Sigmoid colon (tissue), 7 donors: ENCODE measurements at places on chromosomes 7 and 10. TPM values are rescaled to one million over a fixed set of nuclear protein-coding genes. Genes with fewer than 3 reads are reported as not detected.
A peak's percentile ranks its signal among the peaks of the same experiment; 100 is the strongest.

- no peak overlapping the region for H3K27ac ChIP-seq
- H3K4me1 ChIP-seq, result no peaks in the 10 kb centered on the region
- no peaks in the 10 kb centered on the region for H3K27me3 ChIP-seq
- no peak for DNase-seq
- H3K4me3 ChIP-seq, result no peak overlapping the region
Measured at GRCh38 chr10:51683031-51683691, 16.2 kb downstream of the CSTF2T start.

- DNase-seq, result no peak
- no peaks in the 10 kb centered on the region for H3K27me3 ChIP-seq
- no peak overlapping the region for H3K27ac ChIP-seq
- H3K4me1 ChIP-seq, result peaks cover 6% of the 10 kb centered on the region
- H3K4me3 ChIP-seq, result no peak overlapping the region
- H3K36me3 ChIP-seq, result no peaks in the 10 kb centered on the region
Measured at GRCh38 chr7:91045606-91046005, 218.6 kb upstream of the FZD1 start.

- H3K4me1 ChIP-seq, result no peaks in the 10 kb centered on the region
- no peak for DNase-seq
- no peaks in the 10 kb centered on the region for H3K27me3 ChIP-seq
Measured at GRCh38 chr7:131630427-131630826, 74.0 kb upstream of the PODXL start.

DNA sequence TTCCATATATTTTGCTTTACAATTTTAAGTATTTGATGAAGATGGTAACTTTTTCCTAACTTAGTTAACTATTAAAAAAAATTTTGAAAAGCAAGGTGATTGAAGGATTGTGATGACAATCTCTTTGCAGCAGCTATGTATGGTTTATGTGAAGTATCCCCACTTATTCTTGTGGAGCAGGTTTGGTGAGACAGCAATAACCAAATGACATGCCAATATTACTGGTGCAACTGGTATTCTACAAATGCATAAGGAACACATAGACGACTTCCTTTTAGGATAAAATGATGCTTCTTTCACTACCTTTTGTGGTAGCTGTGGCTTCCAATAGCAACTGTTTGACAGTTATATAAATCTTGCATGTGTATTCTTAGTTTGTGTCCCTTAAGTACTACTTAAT is 465.3 kb downstream of the PLXDC2 start:
- H3K36me3 ChIP-seq, result no peaks in the 10 kb centered on the region
- DNase-seq, result no peak
- no peak overlapping the region for H3K4me3 ChIP-seq

DNA sequence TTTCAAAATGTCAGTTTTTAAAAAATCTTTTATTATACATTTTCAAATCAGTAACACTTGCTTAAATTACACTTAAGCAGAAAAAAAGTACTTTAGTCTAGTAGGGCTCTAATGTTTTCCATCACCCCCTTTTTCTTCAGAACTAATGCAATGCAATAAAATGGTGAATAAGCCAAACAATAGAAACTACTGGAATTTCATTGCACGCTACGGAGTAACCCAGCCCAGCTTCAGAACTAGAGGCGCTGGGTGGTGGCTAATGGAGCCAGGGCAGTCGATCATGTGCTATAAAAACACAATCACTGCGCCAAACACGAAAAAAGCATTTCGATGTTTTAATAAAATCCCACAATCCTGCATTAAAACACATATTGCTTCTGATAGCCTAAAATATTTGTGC is 59.9 kb upstream of the ODAD2 start:
- no peaks in the 10 kb centered on the region for H3K27me3 ChIP-seq
- DNase-seq, result no peak
- no peak overlapping the region for H3K4me3 ChIP-seq
- no peak overlapping the region for H3K27ac ChIP-seq
- H3K36me3 ChIP-seq, result no peaks in the 10 kb centered on the region

DNA sequence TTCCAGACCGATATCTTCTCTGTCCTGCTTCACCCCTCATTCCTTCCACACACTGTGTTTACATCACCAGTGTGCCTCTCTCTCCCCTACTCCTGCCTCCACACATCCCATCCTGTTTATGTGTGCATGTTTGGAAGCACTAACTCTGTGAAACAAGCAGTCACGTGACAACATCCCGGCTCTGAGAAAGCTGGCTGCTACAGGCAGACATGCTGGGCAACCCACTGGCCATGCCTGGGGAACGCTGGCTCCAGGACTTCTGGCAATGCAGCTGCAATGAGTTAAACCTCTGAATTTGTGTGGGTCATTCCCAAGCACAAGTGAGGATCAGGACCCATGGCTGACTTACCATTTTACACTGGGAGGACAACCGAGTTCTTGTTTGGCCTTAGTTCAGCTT is 74.0 kb downstream of the WNT2 start:
- H3K4me1 ChIP-seq, result no peaks in the 10 kb centered on the region
- no peaks in the 10 kb centered on the region for H3K27me3 ChIP-seq
- no peak overlapping the region for H3K4me3 ChIP-seq
- H3K27ac ChIP-seq, result no peak overlapping the region
- DNase-seq, result no peak

DNA sequence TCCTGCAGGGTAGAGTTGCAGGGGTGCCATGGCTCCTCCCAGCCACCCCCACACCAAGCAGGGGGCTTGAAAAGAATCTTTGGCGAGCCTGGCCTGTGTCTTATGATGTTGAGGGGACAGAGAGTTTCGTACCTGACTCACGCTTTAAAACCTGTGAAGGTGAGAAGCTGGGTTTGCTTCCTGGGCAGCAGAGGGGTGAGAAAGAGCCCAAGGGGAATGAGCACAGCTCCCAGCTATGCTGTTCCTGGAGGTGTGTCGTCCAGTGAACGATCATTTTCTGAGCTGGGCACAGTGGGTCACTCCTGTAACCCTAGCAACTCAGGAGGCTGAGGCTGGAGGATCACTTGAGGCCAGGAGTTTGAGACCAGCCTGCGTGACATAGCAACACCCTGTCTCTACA is 13.5 kb upstream of the ADRB1 start:
- DNase-seq, result no peak
- no peak overlapping the region for H3K27ac ChIP-seq
- no peaks in the 10 kb centered on the region for H3K27me3 ChIP-seq
- no peaks in the 10 kb centered on the region for H3K36me3 ChIP-seq

SGMS1 gene
- total RNA-seq, result 81.3 TPM

DNA sequence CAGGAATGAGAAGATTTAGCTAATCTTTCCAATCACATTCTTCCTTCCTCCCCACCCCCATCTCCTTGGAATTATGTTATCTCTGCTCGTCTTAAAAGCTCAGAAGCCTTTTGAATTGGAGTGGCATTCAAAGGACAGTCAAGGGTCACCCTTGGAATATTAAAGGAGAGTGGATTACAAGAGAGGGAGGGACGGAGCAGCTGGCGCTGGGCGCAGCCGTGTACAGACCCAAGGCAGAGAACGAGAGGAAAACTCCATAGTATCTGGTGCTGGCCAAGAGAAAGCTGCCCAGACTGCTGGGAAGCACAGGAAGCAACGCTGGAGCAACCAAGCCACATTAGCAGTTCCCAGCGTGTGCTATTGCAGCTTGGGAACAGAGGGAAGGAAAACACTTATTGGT is 95.7 kb downstream of the POU6F2 start:
- H3K27ac ChIP-seq, result no peak overlapping the region
- H3K27me3 ChIP-seq, result no peaks in the 10 kb centered on the region
- no peaks in the 10 kb centered on the region for H3K36me3 ChIP-seq
- H3K4me1 ChIP-seq, result no peaks in the 10 kb centered on the region
- H3K4me3 ChIP-seq, result no peak overlapping the region
- DNase-seq, result no peak

DNA sequence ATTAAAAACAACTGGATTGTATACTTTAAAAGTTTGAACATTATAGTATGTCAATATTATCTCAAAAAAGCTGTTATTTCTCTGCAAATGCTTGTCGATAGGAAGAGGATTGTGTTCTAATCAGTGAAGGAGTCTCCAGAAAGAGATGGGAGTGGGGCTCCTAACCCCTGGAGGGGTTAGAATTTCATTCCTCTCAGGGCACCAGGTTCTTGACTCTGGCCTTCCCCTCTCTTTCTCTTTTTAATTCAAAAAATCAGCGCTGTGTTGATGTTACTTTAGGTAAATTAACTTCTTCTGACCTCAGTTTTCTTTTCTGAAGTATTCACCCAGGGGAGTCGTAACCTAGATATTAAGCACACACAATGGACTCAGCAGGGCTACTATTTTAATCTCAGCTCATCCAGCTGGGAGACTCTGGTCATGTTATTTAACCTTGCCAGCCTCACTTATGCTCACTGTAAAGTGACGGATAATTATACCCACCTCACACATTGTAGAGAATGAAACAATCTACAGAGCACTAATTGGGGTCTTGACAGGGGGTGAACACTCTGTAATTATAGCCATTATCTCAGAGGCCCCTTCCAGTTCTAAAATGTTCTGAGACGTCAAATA is 59.4 kb downstream of the GCC1 start:
- DNase-seq, result no peak
- no peaks in the 10 kb centered on the region for H3K36me3 ChIP-seq
- H3K4me1 ChIP-seq, result no peaks in the 10 kb centered on the region
- no peaks in the 10 kb centered on the region for H3K27me3 ChIP-seq
- H3K27ac ChIP-seq, result no peak overlapping the region
- no peak overlapping the region for H3K4me3 ChIP-seq

DNA sequence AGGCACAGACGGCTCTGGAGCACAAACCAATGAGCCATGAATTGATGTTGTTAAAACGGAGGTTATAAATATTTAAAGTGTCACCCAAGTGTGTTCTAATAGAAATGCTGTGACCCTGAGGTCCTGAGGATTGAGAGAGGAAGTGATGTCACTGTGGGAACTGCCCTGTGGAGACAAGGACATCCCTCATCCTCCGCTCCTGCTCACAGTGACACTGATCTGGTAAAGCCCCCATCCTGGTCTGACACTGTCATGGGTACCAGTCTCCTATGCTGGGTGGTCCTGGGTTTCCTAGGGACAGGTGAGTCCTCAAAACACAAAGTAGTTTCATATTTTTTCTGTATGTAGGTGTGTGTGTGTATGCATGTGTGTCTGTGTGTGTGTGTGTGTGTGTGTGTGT is 237.9 kb upstream of the PRSS1 start:
- no peak for DNase-seq
- H3K36me3 ChIP-seq, result no peaks in the 10 kb centered on the region
- H3K4me3 ChIP-seq, result no peak overlapping the region
- no peaks in the 10 kb centered on the region for H3K27me3 ChIP-seq
- no peaks in the 10 kb centered on the region for H3K4me1 ChIP-seq

FGFR2 gene
- 113 TPM for total RNA-seq

GRCh38 chr10:72167118-72167517 is 48.7 kb upstream of the ANAPC16 start:
- H3K27ac ChIP-seq, result no peak overlapping the region
- no peak overlapping the region for H3K4me3 ChIP-seq
- no peaks in the 10 kb centered on the region for H3K4me1 ChIP-seq
- H3K27me3 ChIP-seq, result no peaks in the 10 kb centered on the region
- no peak for DNase-seq

GRCh38 chr7:1736830-1737229 is 66.8 kb downstream of the ELFN1 start:
- no peak overlapping the region for H3K4me3 ChIP-seq
- peaks cover 22% of the 10 kb centered on the region for H3K27me3 ChIP-seq
- H3K36me3 ChIP-seq, result no peaks in the 10 kb centered on the region
- H3K4me1 ChIP-seq, result no peaks in the 10 kb centered on the region
- DNase-seq, result no peak

TFPI2 gene
- total RNA-seq, result 5.0 TPM

JCAD gene
- total RNA-seq, result 119 TPM

- no peak overlapping the region for H3K4me3 ChIP-seq
- no peak for DNase-seq
- no peaks in the 10 kb centered on the region for H3K27me3 ChIP-seq
- peaks cover 6% of the 10 kb centered on the region for H3K4me1 ChIP-seq
Measured at GRCh38 chr7:28815369-28815927, 142.7 kb downstream of the TRIL start.

- H3K4me1 ChIP-seq, result peaks cover 4% of the 10 kb centered on the region
- no peak overlapping the region for H3K27ac ChIP-seq
- no peaks in the 10 kb centered on the region for H3K27me3 ChIP-seq
- DNase-seq, result no peak
- H3K36me3 ChIP-seq, result no peaks in the 10 kb centered on the region
- H3K4me3 ChIP-seq, result no peak overlapping the region
Measured at GRCh38 chr7:2566348-2566889, 7.6 kb downstream of the IQCE start.

DNA sequence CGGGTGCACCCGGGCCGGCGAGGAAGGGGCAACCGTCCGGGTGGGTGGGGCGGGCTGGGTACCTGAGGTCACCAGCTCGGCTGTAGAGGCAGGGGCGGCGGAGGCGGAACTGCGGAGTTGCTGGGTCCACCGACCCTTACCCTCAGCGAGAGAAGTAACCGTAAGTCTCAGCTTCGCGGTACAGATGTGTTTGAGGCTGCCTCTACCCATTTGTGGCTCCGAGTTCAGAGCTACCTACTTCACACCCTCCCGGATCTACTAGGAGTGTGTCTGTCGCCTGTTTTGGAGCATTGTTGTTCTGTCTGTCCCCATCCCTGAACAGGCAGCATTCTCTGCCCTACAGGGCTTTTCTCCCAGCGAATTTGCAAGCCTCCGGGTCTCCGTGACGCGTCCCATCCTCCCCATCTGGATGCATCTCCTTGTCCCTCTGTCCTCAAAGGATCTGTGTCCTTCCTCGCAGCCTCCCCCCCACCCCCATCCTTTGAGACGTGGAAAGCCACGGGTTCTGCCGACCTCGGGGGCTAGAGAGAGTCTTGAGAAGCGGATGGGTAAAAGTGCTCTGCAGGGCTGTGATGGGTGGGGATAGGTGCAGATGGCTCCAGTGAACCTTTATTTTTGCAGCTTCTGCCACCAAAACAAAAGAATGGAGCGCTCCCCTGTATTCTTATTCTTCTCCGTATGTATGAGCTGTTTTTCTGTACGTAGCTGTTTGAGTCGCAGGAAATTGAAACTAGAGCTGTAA is 757 bp downstream of the ANKIB1 start:
- H3K4me1 ChIP-seq, result peaks cover 43% of the 10 kb centered on the region
- no peak for DNase-seq
- H3K27me3 ChIP-seq, result no peaks in the 10 kb centered on the region
- H3K36me3 ChIP-seq, result no peaks in the 10 kb centered on the region
- peak overlapping the region; percentile 71 for H3K4me3 ChIP-seq
- H3K27ac ChIP-seq, result peak overlapping the region; percentile 88

DNA sequence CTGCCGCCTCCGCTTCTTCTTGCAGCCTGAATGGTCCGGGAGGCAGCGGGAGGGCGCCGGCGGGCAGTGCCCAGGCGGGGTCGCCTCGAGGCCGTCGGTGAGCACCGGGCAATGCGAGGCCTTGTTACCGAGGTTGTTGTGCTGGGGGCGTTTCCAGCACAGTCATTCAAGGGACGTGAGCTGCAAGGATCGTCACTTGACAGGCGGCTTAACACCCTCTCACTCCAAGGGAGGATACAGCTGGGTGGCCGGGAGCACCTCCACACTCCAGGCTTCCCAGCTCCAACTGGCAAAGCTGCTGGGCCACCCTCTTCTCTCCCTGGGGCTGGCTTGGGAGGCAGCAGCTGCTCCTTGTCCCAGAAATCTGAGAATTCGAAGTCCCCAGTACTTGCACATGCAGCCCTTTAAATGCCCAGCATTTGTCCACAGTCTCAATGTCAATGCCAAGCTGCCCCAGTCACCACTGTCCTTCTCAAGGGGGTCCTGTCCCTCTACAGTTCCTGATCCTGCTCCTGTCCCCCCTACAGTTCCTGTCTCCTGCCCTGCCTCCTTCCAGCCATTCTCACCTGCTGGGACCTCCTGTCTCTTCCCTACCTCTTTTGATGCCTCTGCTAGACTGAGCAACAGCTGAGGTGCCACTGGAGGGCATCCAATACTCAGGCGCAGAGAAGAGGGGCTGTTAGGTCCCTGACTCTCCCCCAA is 4.4 kb upstream of the HOXA11 start:
- no peaks in the 10 kb centered on the region for H3K36me3 ChIP-seq
- H3K27ac ChIP-seq, result peak overlapping the region; percentile 97
- no peaks in the 10 kb centered on the region for H3K27me3 ChIP-seq
- H3K4me3 ChIP-seq, result peak overlapping the region; percentile 71
